Activated T-helper 1 cell treated with anti-CD3 and anti-CD28 coated beads, Interleukin-2, amount 50 U/mL, for 16 hours (primary cell): ENCODE measurements at places on chromosomes 6 and 20.

DNA sequence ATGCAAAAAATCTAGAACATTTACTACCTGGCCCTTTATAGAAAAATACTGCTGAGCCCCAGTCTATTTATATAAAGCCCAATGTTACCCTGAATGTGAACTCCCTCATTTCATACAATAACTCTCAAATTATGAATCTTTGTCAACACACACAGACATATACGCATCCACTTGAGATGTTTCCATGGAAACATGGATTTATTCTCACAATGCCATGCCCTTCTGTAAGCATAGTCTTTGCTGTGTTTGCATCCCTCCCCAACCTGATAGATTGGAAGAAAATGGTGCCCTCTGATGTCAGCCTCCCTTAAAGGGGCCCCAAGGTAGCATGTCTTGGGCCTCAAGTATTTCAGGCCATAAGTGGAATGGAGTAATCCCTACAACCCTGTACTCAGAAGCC, 573.1 kb downstream of the KIF16B start:
- DNase-seq, result no peak

GRCh38 chr6:112233847-112234246, 20.5 kb downstream of the LAMA4 start:
- no peak for DNase-seq

DNA sequence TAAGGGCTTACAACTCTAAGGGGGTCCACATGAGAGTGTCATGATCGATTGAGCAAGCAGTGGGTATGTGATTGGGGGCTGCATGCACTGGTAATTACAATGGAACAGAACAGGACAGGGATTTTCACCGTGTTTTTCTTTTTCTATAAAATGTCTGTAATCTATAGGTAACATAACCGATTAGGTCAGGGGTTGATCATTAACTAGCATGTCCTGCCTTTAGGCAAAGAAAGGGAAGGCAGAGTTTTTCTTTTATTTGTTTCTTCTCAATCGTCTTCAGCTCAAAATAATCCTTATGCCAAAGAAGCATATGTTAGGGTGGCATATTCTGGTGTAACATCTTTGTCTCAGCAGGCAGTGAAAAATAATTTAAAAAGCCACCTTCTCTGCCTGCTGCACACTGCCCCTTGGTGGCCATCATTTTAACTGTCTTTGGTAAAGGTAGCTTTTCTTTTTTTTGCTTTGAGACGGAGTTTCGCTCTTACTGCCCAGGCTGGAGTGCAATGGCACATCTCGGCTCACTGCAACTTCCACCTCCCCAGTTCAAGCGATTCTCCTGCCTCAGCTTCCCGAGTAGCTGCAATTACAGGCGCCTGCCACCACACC, 9.7 kb upstream of the CEP43 start:
- DNase-seq, result no peak

GRCh38 chr6:95515975-95516374, 61.4 kb upstream of the MANEA start:
- DNase-seq, result no peak

GRCh38 chr6:135909737-135910387, 58.4 kb downstream of the PDE7B start:
- DNase-seq, result peak; percentile 23

GRCh38 chr6:57315111-57315510, 2.3 kb upstream of the PRIM2 start:
- no peak for DNase-seq

- no peak for DNase-seq
These were observed 182.5 kb upstream of the LAMP5 start for GRCh38 chr20:9331707-9332435.

DNA sequence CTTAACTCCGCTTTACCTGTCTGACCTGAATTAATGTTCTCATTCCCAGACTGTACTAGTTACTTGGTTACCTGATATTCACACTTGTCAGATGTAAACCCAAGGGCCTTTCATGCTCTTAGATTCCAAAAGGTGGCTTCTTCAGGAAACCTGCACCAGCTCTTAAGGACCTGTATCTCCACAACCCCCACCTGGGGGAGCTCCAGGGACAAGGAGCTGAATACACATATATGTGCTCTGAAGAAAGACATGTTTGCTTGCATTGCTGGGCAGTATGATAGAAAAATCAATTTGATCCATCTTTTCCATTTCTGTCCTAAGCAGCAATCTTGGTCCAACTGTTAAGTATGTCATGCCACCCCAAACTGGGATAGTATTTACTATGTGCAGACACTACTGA, 64.8 kb upstream of the POU3F2 start:
- no peak for DNase-seq

DNA sequence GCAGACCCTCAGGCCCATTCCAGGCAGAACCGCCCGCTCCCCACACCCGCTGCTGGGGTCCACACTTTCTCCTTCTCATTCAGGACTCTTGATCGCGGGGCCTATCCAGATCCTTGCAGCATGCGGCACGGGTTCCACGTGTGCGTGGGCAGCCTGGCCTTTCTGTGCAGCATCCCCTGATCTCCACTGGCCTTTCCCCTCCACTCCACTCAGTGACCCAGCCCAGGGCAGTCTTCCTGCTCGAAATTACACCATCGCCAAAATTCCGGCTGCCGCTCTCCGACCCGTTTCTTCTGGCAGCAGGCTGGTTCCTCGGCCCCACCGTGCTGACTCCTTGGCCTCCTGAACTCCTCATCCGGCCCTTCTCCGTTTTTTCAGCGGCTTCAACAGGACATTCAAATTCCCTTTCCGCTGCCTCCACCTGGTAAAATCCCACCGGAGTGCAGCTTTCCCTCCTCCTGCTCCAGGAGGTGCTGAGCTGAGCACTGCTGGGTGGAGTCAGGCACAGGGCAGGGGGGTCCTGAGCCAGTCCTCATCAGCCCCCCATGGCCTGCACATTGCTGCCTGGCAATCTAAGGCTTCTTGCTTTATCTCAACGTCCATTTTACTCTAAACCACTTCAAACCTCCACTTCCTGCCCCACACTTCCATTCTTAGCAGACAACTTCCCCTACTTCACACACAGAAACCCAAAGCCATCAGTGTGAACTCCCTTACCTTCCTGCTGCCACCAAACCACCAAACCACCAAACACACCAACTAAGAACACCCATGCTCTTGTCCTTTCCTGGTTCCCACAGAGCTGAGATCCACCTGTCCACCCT, 9.0 kb downstream of the SFT2D1 start:
- DNase-seq, result no peak

- DNase-seq, result no peak
These were observed 295.6 kb downstream of the UTRN start for GRCh38 chr6:144580771-144581170.

GRCh38 chr6:137949686-137950390, 82.8 kb downstream of the TNFAIP3 start:
- no peak for DNase-seq

DNA sequence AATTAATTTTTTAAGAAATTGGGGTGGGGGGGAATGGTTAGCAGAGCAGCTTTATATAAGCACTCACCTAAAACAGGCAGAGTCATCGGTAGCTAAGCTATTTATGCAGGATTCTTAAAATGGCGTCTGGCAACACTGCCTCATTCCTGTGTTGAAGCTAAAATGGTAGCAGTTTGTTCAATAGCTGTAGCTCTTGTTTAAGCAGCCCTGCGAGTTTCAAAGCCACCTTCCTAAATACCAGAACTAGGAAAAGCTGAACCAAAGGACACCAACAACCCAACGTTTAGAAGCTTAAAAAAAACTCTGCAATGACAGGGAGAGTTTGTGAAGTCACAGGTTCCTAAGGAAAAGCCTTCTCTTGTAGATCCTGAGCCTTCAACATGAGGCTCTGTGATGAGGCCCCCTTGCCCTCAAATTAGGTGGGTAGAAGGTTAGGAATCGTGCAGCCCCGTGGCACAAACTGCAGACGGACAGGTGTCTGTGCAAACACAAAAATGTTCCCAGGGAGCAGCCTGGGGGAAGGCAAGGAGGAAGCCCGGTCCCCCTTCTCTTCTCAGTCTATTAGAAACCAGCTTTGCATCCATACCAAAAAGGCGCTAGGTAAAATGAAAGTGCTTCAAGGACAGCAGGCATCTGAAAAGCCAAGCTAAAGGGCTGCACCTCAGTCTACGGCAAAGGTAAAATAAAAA, 4.7 kb downstream of the ZMYND8 start:
- DNase-seq, result no peak

DNA sequence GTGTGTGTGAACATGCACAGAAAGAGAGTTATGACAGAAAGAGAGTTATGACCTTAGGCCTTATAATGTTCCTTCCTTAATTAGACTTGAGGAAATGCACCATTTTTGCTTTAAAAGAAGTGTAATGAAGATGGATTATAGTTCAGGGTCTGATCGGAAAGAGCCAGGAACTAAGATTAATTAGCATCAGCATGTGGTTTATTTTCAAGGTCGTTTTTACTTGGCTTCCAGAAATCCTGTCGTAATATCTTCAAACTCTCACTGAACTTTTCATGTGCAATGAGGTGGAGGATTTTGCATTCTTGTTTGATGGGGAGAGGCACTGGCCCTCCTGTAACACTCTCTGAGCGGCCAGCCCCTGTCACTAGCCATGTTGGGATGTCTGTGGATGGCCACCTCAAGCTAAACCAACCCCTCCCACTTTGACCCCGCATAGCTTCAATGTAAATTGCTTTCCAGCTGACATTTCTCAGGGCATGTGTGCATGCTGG, 116.8 kb downstream of the CDC5L start:
- no peak for DNase-seq
